ENCODE measurements at places on chromosomes 2 and 18. TPM values are rescaled to one million over a fixed set of nuclear protein-coding genes. Genes with fewer than 3 reads are reported as not detected.

DNA sequence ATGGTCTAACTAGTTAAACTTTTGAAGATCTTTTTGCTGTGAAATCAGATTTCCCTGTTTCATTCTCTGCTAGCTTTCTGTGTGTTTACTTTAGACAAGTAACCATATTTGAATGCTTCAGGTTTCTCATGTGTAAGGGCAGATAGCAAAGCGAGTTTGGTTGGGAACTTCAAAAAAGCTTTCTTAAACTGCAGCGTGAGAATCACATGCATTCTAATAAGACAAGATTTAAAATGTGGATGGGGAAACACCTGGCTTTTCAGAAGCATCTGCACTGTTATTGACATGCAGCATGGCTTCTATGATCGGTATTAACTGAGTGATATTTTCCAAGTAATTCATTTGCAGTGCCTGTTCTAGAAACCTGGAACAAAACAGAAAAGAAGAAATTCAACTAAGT lies 119.3 kb downstream of the ABCA12 start:
- DNase-seq = no peak
- no peak overlapping the region for H3K4me3 ChIP-seq
- H3K4me1 ChIP-seq = no peaks in the 10 kb centered on the region

GRCh38 chr18:63197246-63197869 lies 122.2 kb downstream of the BCL2 start:
- H3K4me1 ChIP-seq = no peaks in the 10 kb centered on the region
- no peak overlapping the region for H3K4me3 ChIP-seq
- no peaks in the 10 kb centered on the region for H3K36me3 ChIP-seq
- H3K27ac ChIP-seq = no peak overlapping the region
- H3K27me3 ChIP-seq = no peaks in the 10 kb centered on the region

- H3K27me3 ChIP-seq = no peaks in the 10 kb centered on the region
- H3K4me3 ChIP-seq = no peak overlapping the region
- no peak for DNase-seq
- H3K27ac ChIP-seq = no peak overlapping the region
- no peaks in the 10 kb centered on the region for H3K4me1 ChIP-seq
Observed at GRCh38 chr2:142840436-142840835, 37.0 kb upstream of the KYNU start.

DNA sequence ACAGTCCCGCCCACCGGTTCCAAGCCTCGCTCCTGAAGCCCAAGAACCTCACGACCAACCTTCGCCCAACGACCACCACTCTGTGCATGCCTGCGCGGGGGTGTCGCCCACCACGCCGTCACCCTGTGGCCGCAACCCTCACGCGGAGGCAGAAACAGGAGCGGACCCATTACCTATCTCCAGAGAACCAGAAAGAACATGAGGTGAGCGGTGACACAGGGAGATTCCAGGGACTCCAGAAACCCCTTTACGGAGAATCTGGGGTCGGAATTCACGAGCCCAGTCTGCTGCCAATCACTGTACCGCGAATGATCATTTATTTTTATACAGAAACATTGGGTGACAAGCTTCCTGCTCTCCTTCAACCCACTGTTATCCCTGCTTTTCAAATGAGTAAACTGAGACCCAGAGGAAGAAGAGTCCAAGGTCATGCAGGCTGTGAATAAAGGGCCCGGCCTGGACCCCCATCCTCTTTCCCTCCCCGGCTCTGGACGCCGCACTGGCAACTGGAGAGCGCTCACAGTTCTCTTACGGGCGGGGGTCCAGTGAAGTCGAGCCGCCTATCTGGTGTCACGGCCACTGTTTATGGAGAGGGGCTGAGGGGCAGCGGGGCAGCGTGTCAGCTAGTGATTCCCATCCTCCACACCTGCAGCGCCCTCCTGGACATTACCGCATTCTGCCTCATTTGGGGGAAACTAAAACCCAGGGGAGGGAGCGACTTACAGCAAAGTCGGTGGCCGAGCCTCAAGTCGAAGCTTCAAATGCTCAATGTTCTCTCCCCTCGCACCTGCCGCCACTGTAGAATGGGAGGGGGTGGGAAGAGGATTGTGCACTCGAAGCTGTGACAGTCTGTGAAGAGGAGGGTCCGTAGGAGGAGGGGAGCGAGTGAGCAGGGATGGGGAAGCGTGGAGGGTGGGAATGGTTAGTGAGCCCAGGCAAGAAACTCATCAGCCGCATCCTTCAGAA lies 723 bp upstream of the SLC30A3 start:
- H3K4me3 ChIP-seq = no peak overlapping the region
- no peak overlapping the region for H3K27ac ChIP-seq
- peaks cover 19% of the 10 kb centered on the region for H3K4me1 ChIP-seq
- DNase-seq = no peak
- peaks cover 68% of the 10 kb centered on the region for H3K27me3 ChIP-seq

- DNase-seq = peak; percentile 52
- peaks cover 10% of the 10 kb centered on the region for H3K4me1 ChIP-seq
Observed at GRCh38 chr2:234952270-234953115, 676 bp downstream of the SH3BP4 start.

DNA sequence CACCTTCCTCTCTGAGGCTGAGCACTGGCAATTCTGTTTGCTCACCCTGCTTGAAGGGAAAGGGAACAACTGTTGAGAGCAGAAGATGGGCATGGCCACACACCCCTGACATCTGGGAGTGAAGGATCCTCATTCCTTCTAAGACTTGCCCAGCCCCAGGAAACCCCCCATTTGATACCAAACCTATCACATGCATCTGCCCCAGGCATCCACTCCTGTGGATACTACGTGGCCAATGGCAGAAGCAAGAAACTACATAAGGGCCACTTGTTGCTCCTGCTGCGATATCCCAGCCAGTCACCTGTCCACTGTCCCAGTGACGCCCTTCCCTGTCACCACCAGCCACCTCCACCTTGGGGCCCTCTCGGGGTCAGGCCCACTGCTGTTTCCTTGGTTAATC lies 185.2 kb downstream of the SMAD2 start:
- no peaks in the 10 kb centered on the region for H3K4me1 ChIP-seq
- DNase-seq = no peak
- no peak overlapping the region for H3K4me3 ChIP-seq
- no peaks in the 10 kb centered on the region for H3K36me3 ChIP-seq

Gene PLB1
- total RNA-seq = 5.3 TPM
